ENCODE measurements at places on chromosomes 2 and 18.
A peak's percentile ranks its signal among the peaks of the same experiment; 100 is the strongest.

GRCh38 chr2:26396734-26397298, 4.9 kb upstream of the DRC1 start:
- DNase-seq, result no peak

- no peak for DNase-seq
Observed at GRCh38 chr2:100064592-100065428, 77.6 kb downstream of the AFF3 start.

- no peak for DNase-seq
Observed at GRCh38 chr2:168538534-168538933, 82.5 kb downstream of the CERS6 start.

- no peak for DNase-seq
Observed at GRCh38 chr18:45788861-45789260, 36.6 kb upstream of the SIGLEC15 start.

- DNase-seq, result no peak
Observed at GRCh38 chr2:95551055-95551568, 40.7 kb upstream of the TRIM43 start.

GRCh38 chr2:43332653-43333052, 106.2 kb upstream of the ZFP36L2 start:
- no peak for DNase-seq

- DNase-seq, result no peak
Observed at GRCh38 chr2:122737429-122738077, 982.1 kb downstream of the TSN start.

DNA sequence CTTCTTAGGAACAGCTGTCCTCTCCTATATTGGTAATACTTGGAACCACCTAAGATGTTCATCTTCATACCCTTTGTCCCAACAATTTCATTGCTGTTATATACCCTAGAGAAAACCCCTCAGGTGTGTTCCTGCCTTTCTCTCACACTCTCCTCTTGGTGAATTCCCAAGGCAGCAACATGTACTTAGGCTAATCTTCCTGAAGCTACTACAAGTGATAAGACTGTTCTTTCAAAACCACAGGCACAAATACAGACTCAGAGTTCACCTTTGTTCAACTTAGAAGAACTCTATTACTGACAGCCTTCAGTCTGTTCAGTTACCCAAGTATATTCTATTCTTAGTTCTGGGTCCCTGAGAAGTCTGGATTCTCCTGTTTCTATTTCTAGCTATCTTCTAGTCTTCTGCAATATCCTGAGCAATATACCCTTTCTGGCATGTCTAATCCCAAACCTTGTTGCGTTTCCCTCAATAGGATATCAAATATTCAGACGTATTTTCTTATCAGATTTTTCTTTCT, 247.7 kb upstream of the STON1 start:
- no peak for DNase-seq

DNA sequence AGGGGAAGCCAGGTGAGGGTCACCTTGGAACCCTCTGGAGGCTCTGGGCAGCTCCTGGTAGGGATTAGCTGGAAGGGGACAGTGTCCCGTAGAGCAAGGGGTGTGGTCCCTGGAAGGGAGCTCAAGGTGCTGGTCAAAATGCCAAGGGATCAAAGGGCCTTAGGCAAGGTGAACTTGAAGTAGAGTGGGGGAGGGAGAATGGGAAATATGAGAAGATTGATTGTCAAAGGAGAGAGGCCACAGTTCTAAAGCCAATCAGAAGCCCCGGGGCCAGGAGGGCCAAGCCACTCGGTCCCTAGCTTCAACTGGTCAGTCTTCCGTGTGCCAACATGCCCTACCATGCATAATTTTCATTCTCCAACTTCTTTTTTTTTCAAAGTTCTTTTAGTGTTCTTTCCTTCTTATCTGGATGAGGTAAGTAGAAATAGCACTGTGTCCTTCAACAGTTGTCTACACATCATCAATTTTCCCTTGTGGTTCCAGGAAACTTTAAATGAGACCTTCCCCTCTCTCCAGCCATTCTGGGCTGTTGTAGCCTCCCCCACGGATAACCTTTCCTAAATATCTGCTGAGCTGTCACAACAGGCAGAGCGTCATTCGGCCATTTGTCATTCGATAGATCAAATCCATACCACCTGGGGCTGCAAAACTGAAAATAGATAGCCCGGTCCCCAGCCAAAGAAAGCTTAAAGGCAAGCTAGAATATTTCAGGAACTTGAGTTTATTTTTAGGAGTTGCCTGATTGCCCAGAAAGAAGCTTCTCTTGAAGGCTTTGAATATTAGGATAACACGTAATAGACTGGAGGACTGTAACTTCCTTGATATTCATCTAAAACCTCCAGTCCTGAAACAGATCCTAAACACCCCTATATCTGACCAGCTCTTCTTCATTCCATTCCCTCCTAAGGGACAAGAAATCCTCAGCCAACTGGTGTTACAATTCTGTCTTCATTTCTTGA, 83.3 kb downstream of the ALPK2 start:
- no peak for DNase-seq

DNA sequence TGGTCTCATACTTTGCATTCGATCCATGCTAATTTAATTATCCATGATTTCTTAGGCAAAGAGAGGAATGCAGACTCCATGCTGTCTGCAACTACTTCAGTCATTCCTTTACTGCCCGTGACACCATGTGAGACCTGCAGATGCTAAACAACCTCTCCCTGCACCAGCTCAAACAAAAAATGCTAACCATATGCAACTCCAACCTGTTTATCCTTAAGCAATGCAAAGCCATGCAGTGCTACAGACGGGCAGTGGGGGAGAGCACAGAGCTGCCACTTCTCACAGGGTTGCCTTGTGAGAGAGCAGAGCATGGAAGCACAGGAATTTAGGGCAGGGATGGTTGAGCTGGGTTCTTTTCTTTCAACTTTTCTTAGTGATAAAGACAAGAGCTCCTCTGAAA, 74.9 kb upstream of the KLHL14 start:
- DNase-seq, result no peak

- DNase-seq, result no peak
Observed at GRCh38 chr2:156098506-156098905, 234.0 kb downstream of the NR4A2 start.

GRCh38 chr2:132659331-132659730, 10.7 kb downstream of the LYPD1 start:
- DNase-seq, result no peak

DNA sequence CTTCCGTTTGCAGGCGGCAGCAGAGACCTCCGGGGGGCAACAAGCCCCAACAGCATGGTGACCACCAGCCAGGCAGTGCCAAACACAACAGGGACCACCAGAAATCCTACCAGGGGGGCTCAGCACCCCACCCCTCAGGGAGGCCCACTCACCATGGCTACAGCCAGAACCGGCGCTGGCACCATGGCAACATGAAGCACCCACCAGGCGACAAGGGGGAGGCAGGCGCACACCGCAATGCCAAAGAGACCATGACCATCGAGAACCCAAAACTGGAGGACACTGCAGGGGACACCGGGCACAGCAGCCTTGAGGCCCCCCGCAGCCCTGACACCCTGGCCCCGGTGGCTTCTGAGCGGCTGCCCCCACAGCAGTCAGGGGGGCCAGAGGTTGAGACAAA, 192.9 kb downstream of the SMAD7 start:
- DNase-seq, result no peak

DNA sequence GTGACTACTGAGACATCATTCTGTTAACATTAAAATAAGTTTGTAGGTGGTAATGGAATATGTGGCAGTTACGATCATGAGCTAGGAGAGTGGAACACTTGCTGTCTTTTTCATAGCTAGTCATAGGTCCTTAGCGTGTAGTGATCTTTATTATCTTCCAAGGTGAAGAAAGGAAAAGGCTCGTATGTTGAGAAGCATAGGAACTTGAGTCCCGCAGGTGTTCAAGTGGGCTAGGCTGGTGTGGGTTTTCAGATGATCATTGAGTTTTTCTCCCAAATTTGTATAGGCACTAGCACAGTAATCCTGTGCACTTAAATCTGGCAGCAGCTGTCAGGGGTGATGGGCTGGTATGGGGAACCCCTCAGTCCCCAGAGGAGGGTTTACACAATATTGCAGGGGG, 10.9 kb downstream of the SLC20A1 start:
- no peak for DNase-seq

GRCh38 chr2:222518570-222519381, 94.4 kb downstream of the SGPP2 start:
- DNase-seq, result no peak

- no peak for DNase-seq
Observed at GRCh38 chr2:172031536-172031935, 31.8 kb downstream of the METAP1D start.

GRCh38 chr2:152542995-152543481, 174.2 kb downstream of the PRPF40A start:
- no peak for DNase-seq

GRCh38 chr2:214180071-214180470, 230.8 kb upstream of the VWC2L start:
- DNase-seq, result no peak

DNA sequence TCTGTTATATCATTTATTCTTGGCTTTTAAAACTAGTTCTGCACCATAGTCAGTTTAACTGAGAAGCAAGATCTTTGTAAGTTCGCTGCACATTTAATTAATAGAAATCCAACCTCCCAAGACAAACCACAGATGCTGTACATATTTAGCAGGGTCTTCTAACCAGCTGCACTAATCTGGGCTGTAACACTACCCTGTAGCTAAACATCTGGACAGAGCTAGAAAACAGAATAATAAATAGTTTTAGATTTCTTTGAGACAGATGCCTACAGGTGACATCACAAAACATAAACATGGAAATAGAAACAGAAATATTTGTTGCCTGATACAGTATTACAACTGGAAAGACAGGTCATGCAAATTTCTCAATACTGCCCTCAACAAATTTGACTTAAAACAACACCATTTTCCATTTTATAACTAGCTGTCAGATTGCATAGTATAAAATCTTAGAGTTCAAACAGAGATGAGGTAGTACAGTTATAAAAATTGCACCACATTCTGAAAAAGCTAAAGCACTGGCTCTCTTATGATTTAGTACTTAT, 315.1 kb downstream of the NR4A2 start:
- no peak for DNase-seq

DNA sequence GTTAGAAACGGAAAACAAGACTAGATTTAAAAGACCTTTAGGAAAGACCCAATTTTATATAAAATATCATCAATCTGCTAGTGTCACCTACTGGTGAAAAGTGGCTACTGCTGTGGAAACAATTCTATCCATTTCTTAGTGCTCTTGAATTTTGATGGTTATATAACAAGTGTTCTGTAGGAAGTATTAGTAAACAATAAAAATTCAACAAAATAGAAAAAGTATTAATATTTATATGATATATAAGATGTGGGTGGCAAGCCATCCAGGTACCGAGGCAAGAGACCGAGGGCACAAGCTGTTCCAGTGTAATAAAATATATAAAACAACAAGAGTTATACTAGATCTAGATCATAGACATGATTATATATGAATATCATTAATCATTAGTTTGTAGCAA, 6.2 kb upstream of the TMEM87B start:
- DNase-seq, result peak; percentile 59

- no peak for DNase-seq
Observed at GRCh38 chr2:198322275-198322674, 517.9 kb downstream of the PLCL1 start.

- no peak for DNase-seq
Observed at GRCh38 chr2:106561803-106562202, 74.6 kb downstream of the CD8B2 start.

GRCh38 chr2:40360652-40361051, 91.2 kb downstream of the SLC8A1 start:
- no peak for DNase-seq

GRCh38 chr2:23586741-23587306, 201.8 kb downstream of the KLHL29 start:
- DNase-seq, result no peak

GRCh38 chr2:202870431-202871299, 901 bp downstream of the ICA1L start:
- peak; percentile 67 for DNase-seq

- no peak for DNase-seq
Observed at GRCh38 chr2:120262761-120263428, 10.2 kb downstream of the RALB start.

DNA sequence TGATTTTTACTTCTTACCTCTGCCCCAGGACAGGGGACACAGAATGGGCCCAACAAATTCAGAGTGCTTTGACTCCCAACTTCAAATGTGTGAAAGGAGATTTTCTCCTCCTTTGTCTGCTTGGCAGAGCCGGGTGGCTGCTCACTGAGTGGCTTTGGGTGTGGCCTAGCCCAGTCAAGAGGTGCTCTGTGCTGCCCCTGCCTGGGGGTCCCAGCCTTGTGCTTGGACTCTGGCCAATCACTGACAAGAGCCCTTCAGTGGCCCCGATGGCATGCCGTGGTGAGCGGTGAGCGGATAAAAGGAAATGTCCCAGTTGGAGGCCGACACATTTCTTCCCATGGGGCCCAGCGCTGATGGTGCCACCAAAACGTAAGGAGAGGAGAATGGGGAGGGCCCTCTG, 259.2 kb downstream of the CELF4 start:
- no peak for DNase-seq

GRCh38 chr18:62721839-62722795, 6.8 kb downstream of the PHLPP1 start:
- no peak for DNase-seq

DNA sequence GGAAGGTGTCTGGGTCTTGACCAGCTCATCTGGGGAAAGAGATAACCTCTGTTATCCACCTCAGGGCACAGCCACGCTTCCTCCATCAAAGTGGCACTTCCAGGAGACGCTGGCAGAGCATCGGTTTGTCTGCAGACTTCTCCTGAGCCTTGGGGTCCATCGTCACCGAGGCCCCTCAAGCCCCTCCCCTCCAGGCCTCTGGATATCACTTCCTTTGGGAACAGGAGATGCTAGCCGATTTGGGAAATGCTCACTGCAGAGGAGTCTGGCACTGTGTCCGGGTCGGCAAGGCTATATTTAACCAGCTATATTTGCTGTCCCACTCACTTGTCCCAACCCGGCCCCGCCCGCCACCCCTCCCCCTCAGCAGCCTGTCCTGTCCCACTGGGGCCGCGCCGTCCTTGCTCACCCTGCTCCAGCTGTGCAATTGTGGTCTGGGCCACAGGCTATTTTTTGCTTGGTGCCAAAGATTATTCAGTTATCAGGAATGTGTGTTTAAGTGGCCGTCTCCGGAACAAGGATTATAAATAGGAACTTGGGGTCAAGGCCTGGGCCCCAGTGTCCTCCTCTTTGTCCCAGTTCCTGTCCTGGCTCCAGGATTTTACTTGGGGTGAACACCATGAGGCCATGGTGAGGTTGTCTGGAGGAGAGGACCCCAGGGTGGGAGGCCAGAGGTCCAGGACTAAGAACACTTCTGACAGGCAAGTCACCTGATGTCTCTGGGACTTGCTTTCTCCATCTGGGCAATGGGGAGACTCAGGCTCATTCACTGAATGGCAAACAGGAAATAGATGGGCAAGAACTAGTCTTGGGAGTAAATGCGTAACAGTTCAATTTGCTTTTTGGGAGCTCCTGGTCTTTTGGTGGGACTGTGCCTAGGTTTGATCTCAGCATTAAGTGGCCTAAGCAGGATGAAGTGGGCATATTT, 263.6 kb downstream of the DYSF start:
- no peak for DNase-seq

GRCh38 chr2:41840702-41841551, 206.9 kb upstream of the PKDCC start:
- peak; percentile 95 for DNase-seq

All from NCI-H1436 treated with DMSO at 0.1 percent for 48 hours (cell line).